ENCODE measurements at places on chromosomes 1 and 21.
A peak's percentile ranks its signal among the peaks of the same experiment; 100 is the strongest.

DNA sequence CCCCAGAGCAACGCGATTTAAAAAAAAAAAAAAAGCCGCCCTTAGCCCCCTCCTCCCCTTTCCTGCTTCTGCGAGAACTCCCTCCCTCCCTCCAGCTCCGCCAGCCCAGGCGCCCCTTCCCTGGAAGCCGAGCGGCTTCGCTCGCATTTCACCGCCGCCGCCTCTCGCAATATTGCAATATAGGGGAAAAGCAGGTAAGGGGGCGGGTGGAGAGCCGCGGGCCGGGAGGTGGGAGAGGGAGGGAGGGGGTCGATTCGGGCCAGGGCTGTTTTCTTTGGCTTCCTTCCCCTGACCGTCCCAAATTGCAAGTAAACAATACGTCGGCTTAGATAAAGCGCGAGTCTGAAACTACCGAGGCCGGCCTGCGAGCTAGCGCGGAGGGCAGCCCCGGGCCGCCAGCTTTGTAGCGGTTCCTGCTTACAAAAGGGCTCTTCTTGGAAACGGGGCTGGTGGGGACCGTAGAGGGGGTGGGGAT, 408 bp downstream of the LMO4 start:
- peak; percentile 28 for DNase-seq

- peak; percentile 88 for DNase-seq
Measured at GRCh38 chr1:76113446-76113845, 38.9 kb downstream of the ST6GALNAC3 start.

DNA sequence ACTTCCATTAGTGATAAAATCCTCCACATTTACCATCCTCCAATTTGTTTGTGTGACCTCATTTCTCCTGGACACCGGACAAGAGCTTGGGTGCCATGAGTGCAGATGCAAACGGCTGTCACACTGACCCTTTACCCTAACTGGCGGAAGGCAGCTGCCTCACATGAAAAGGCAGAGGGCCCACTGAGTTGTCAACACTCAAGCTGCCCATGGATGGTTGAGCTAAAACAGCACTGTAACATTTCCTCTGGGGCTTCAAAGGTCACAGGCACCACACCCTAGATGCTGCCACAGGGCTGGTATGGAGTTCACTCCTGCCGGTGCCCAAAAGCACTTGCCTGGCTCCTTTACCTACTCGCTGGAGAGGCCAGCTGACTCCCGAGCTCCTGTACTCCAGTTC, 653.4 kb downstream of the KCNT2 start:
- no peak for DNase-seq

- DNase-seq = no peak
Measured at GRCh38 chr1:37498872-37499617, 15.5 kb downstream of the MEAF6 start.

GRCh38 chr1:226038661-226039060, 23.9 kb upstream of the H3-3A start:
- DNase-seq = no peak

GRCh38 chr1:64884261-64885040, 81.9 kb downstream of the JAK1 start:
- DNase-seq = no peak
